ENCODE measurements at places on chromosomes 12 and 14.

GRCh38 chr12:109255377-109255776 is 53.7 kb downstream of the FOXN4 start:
- DNase-seq: no peak

DNA sequence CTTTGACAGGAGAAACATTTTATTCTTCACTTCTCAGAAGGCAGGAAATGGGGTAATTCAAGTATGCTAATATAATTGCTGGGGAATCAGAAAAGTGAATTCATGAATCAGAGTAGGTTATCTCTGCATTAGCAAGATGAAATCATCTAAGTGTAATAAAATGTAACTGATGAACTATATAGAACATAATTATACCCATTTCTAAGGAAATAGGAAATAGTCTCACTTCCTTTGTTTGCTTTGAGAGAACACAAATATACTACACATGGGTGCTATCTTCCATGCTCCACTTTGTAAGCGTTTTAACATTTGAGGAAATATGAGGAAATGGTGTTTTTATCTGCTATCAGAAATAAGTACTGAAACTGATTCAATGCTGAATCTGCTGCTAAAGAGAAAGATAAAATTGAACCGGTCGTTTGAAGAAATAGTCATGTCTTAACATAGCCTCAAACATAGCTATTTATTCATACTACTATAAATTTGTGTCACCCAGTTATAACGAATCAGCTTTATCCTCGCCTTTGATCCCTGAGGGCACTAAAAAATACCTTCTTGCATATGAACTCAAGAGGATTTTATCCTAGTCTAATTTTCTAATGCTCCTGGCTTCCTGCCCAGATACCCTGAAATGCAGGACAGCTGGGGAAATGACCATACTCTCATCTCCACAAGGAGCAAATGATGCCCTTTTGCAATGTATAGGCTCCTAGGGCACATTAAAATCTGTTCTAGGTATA is 696.0 kb downstream of the C12orf50 start:
- DNase-seq: no peak

DNA sequence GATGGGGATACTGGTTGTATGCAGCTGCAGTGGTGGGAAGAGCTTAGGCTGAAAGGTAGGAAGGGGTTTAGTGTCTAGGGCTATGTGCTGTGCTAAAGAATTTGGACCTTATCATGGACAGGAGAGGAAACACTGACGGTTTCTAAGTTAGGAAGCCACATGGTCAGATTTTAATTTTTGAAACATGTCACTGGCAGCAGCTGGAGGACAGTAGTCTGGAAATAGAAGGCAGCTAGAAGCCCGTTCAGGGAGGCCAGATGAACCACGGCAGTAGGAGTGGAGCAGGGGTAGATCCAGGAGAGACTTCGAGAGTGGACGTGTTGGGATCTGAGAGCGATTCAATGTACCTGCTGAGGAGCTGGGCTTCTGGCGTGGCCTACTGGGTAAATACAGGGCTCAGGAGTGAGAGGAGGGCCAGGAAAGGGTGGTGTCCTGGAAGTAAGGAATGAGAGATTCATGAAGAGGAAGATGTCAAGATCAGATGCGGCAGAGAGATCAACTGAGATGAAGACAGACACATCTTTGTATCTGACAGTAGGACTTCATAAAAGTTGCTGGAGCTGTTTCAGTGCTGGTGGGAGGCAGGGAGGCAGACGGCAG is 64.9 kb downstream of the PRKCH start:
- DNase-seq: no peak

DNA sequence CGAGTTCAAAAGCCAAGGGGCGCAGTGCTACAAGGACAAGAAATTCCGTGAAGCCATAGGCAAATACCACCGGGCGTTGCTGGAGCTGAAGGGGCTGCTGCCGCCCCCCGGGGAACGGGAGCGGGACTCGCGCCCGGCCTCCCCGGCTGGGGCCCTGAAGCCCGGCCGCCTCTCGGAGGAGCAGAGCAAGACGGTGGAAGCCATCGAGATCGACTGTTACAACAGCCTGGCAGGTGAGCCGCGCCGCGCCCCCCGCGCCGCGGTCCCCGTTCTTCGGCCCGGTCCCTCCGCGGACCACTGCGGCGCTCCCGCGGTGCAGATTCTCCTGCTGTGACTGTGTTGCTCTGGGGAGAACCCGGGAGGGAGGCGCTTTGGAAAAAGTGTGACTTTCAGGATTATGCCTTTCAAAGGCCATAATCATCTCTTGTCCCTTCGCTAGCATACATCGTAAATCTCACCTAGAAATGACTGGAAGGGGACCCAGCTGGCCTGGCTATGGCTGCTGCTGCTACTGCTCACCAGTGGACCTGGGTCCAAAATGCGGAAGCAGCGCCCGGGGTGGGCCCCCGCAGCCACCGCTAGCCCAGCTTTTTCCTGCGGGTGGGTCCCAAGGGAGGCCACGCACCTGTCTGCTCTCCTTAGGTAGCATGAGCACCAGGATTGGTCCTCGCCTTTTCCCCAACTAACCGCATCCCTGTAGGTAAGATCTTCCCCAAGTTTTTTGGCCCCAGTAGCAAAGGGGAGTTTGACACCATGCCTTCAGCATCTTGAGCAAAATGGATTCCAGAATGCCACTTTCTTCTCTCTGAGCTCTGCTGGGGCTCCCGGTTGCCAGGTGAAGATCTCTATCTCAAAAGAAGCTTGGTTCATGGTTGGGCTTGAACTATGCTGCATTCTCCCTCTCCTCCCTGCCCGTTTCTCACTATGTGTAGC is 853 bp downstream of the TTC9 start:
- DNase-seq: peak; percentile 43

GRCh38 chr12:101685092-101685491 is 12.3 kb upstream of the CHPT1 start:
- no peak for DNase-seq

DNA sequence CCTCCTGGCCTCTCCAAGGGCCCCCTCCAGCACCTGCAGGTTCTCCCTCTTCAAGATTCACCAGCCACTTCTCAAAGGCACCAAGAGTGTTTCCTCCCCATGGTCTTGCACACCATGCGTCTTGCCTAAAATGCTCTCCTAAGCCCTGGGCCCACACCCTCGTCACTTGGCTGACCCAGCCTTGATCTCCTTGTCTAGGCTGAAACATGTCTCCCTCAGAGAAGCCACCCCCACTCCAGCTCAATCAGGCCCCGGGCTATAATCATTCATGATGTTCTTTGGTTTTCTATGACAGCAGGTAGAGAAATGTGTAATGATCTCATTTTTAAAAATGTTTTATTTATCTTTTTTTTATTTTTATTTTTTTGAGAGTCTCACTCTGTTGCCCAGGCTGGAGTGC is 88.1 kb downstream of the EFCAB11 start:
- no peak for DNase-seq

- no peak for DNase-seq
These were observed 753 bp downstream of the RPH3A start for GRCh38 chr12:112792301-112792700.

- DNase-seq: no peak
These were observed 178.0 kb downstream of the RPAP3 start for GRCh38 chr12:47527816-47528215.

GRCh38 chr12:20050221-20050620 is 318.1 kb upstream of the PDE3A start:
- DNase-seq: no peak

GRCh38 chr14:33782923-33783322 is 168.0 kb downstream of the EGLN3 start:
- no peak for DNase-seq

DNA sequence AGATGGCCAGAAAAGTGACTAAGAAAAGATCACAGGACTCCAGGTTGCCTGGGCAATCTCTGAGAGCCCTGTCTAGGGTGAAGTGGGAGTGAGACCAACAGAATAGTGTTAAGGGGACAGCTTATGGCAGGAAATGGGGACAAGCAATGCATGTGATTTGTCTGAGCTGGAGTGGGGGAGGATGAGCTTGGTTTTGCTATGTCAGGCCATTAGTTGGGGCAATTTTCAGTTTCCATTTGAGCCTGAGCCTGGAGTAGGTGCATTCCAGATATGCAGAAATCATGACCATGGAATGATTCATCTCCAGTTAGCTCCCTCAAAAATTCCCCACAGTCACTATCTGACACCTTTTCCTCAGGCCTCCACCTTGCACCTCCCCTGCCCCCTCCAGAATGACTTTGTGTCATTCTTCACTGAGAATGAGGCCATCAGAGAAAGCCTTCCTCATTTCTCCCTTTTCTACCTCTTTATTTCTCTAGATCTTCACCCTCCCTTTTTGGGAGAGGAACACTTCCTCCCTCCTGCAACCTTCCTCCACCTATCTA is 150.9 kb upstream of the PLEKHG7 start:
- DNase-seq: no peak
